Left ventricle myocardium inferior (tissue), 1 donor: ENCODE measurements at places on chromosomes 12 and 14. TPM values are rescaled to one million over a fixed set of nuclear protein-coding genes. Genes with fewer than 3 reads are reported as not detected.

The KRT82 gene
- total RNA-seq = not detected

The FGF23 gene
- not detected for total RNA-seq

The USP44 gene
- 0.80 TPM for total RNA-seq

The YAF2 gene
- 88.1 TPM for total RNA-seq

The ITGB7 gene
- total RNA-seq = 1.1 TPM

- DNase-seq = no peak
Measured at GRCh38 chr12:48999371-49000131, at the start of gene DDN. TSS of gene DDN (minus strand) at chr12:48999375. CDS start at chr12:48999287, 88 bp downstream.

The PRKAB1 gene
- 9.2 TPM for total RNA-seq

GRCh38 chr14:75252254-75252837, 26.3 kb upstream of the FOS start:
- DNase-seq = no peak

- no peak for DNase-seq
Measured at GRCh38 chr14:60064491-60065072, 27.1 kb upstream of the PCNX4 start.

- no peak for DNase-seq
Measured at GRCh38 chr14:35261774-35262173, 30.4 kb upstream of the PSMA6 start.

DNA sequence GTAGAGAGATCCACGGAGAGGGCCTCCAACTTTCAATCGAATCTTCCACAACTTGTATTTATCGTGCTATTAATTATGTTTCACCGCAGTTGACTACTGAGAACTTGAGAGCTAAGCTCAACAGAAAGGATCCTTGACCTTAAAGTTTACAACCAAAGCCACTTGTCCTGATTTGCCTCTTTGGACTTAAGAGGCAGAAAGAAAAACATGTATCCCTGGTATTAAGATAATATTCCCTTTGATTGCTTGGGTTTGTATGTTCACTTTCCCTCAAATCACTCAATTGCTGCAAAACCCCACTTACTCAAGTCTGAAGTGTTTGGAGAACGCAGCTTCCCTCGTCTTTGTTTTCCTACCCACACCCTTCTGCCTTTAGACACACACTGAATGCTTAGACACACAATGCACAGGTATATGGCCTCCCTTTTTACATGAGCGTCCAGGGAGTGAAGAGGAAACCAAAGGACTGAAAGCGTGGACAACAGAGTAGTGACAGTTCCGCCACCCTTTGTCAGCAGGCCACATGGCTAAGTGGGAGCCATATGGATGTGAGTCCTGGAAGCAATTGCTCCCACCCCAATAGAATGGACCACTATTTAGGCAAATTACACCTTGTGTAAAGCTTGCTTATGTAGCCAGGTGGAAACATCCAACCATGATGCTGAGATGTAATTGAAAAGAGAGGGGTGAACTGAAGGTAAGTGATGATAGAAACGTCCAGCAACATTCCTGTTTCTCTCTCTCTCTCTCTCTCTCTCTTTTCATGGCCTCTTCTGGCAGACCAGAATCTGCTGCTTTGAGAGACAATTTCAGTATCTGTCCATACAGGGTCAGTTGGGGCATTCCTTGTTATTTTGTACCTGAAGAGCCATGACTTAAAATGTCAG, 1.4 kb upstream of the PKP2 start:
- no peak for DNase-seq

The TMEM132D gene
- total RNA-seq = not detected

The RTL1 gene
- total RNA-seq = not detected

DNA sequence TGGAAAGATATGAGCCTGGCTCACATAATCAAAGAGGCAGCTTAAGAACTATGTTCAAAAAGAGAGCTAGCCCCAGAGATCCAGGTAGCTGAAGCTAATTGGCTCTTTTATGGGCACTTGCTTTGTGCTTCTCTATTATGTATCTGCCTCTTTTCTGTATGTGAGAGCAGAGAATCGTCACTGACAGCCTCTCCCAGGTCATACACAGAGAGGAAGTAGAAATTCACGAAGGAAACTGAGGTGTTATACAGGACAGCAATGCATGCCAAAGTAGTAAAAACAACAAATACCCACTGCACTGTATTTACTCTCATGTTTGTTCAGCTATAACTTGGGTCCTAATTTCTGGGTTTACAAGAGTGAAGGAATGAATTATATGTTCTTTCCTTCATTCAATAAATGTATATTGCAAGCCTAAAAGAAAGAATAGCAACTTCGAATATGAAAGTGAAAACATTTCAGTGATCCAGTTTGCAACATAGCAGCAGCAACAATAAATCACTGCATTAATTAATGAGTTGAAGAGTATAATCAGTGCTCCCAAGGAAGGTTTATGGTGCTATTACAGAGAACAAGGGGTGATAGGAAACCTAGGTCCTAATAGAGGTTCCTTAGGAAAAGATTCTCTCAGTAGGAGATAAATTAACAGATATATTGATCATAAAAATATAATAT, 47.1 kb upstream of the ATXN7L3B start:
- DNase-seq = no peak

The POTEG gene
- not detected for total RNA-seq

The TBX3 gene
- total RNA-seq = 27.2 TPM

DNA sequence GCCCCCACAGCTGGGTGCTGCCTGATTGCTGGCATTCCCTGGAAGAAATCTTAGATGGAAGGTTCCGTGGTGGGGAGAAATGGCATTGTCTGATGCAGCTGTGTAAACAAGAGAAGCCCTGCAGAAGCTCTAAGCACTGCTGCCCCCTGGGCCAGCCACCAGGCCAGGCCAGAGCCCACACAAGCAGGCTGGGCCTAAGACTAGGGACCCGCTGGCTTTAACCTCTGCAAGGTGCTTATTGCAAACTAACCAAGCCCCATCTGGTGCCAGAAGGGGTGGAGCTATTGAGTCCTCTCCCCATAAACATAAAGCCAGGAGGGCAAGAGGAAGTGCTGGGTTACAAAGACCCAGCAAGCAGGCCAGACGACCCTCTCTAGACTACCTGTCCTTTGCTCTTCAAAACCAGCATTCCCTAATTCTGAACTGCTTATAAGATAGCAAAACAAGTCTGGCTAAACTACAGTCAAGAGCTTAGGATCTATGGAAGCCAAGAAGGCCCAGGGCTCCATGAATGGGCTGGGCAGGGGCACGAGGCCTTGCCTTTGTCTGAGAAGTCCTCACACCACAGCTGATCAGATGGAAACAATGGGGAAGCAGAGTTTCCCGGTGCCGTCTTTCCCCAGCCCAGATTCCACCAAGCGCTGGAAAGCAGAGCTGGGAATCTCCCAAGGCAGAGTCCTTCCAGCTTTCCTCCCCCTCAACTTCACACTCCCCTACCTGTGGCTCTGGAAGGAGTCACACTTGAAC, 28.8 kb downstream of the P2RX4 start:
- no peak for DNase-seq

- DNase-seq = no peak
Measured at GRCh38 chr14:53237488-53237887, 84.4 kb upstream of the DDHD1 start.

The TARBP2 gene
- 12.9 TPM for total RNA-seq

GRCh38 chr12:29187756-29188155, 38.7 kb downstream of the FAR2 start:
- no peak for DNase-seq

DNA sequence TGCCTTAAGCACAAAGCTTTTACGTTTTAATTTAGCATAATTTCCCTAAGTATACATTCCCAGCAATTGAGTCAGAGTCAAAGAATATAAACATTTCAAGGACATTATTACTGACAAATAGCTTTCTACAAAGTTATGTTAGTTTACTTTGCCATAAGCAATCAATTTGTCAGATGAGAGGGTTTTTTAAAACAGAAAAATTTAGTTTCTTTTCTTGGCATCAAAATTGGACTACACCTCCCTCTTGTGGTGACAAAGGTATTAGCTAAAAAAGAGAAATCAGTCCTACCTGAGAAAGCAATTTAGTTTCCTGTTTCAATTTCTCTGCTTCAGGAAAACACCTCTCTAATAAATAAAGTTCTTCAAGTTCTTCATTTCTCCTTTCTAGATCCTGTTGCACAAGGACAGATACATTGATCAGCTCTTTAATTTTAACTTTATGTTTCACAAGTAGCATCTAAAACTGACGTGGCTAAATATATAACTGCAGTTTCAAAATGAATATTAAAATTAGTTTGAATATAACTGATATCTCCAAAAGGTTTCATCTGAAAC, 39.9 kb downstream of the DNAI7 start:
- no peak for DNase-seq

GRCh38 chr14:83828406-83828805, 1701.5 kb upstream of the FLRT2 start:
- DNase-seq = no peak

- no peak for DNase-seq
Measured at GRCh38 chr12:89927226-89927698, 218.6 kb upstream of the ATP2B1 start.

The KLRC1 gene
- not detected for total RNA-seq

The VRTN gene
- total RNA-seq = not detected

GRCh38 chr12:3244219-3244750, 167.1 kb downstream of the TSPAN9 start:
- no peak for DNase-seq

DNA sequence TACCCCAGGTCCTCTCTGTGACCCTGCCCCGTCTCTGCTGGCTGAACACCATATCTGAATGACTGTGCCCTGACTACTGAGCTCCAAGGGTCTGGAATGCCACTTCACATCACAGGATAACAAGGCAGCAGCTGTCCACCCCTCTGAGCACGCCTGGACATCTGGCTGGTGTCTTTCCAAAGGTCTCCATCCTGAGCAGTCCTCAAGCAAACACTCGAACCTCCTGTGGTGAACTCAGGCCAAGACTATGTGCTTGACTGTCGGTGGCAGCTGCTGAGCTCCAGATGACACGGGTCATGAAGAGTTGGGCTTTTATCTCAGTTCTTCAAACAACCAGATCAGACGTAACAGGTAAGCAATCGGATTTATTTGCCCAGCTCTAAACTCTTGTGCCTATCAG, 117.2 kb upstream of the BCL2L14 start:
- no peak for DNase-seq

DNA sequence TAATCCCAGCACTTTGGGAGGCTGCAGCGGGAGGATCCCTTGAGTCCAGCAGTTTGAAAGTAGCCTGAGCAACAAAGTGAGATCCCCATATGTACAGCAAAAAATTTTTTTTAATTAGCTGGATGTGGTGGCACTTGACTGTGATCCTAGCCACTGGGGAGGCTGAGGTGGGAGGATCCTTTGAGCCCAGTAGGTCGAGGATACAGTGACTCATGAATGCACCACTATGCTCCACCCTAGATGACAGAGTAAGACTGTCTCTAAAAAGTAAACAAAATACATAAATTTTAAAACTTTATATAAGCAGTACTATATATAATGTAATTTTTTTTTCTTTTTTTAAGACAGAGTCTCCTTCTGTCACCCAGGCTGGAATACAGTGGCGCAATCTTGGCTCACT, 115.4 kb downstream of the ESR2 start:
- no peak for DNase-seq

DNA sequence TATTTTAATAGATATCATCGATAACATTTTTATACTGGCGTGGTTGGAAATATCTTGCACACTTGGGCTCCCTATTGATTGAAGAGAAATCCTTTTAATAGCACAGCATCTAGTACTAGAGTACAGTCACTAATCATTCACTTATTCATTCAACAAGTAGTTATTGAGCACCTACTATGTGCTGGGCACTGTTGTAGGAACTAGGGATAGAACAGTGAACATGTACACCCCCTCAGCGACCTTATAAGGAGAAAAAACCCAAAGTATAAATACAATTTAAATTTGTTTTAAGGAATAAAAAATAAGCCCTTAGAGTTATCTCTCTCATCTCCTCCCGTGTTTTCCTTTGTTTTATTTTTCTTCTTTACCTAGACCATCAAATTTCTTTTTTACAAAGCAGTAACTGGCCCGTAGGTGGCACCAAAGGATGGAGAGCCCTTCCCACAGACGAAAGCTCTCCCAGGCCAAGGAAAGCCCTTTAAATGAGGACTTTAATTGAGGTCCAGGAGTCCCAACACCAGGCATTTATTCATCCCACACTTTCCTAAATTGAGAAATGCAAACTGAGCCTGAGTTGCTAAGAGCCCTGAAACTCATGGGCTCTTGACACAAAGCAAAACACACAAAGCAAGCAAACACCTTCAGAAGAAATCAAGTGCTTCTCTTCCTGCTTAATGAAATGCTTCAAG, 29.0 kb downstream of the PEBP1 start:
- no peak for DNase-seq

DNA sequence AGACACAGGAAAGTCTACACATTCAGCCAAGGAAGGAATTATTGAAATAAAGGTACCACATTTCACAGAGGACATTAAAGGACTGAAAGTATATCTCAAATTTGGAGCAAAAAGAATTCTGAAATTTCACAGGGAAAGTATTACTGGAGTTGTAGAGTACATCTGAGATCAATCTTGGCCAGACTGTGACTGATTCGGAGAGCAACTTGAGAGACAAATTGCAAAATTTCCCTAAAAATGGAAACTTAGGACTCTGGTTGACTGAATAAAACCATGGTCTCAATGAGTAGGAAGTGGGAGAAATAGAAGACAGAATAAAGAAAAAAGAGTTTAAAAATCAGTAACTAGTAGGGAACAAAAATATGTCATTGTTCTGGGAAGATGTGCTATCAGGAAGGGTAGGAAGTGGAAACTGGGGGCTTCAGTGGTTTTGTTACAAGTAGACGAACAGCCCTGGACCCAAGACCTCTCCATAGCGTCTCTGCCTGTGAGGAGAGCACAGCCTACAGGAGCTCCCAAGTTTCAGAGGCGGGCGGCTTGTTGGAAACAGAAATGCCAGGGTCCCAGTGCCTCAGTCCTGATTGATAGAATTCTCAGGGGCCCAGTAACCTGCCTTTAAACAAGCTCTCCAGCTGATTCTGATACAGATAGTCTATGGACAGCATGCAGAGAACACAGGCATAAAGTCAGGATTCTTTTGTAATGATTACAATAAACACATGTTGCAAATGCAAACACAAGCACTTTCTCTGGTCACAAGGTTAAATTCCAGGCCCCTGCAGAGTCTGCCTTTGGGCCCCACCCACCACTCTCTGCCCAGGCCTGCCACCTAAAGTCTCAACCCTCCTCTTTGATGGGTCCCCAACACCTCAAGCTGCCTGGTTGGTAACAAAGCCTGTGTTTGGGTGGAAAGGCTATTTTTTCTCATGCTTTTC, 63.1 kb downstream of the BBS10 start:
- DNase-seq = no peak

The FAM222A gene
- total RNA-seq = 20.0 TPM

GRCh38 chr14:55846826-55847446, 266.9 kb downstream of the KTN1 start:
- DNase-seq = no peak

The TMPRSS12 gene
- total RNA-seq = not detected
